ENCODE measurements at places on chromosomes 16 and 17.

- DNase-seq: no peak
These were observed 3.4 kb upstream of the HSBP1 start for GRCh38 chr16:83804366-83804765.

DNA sequence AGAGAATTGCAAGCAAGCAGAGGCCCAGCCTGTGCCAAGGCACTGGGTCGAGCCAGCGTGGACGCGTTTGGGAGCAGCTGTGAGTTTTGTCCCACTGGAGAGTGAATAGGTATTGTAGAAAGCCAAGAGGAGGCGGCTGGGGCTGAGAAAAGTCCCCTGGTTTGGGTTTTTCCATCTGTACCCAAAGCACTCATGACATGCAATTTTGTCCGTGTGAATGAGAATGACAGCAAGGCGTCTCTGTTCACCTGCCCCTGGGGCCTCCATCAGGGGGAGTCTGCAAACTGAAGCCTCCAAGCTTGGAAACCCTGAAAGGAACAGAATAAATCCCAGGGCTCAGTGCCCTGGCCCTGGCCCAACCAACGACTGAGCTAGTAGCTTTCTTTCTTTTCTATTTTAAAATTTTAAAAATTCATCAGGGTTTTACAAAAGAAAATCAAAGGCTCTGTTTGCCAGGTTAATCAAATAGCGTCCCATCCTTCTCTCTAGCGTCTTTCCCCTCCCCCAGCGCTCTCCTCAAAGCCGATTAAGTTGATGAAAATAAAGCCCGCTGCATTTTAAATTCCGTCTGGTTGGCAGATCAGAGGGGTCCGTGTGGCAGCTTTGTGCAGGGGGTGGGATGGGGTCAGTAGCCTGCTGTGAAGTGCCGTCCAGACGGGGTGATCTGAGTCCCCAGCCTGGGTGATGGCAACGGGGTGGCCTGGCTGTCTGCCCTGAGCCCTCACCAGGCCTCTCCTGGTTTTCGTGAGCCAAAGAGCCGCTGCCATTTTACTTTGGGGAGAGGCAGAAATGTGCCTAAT is 171.0 kb downstream of the KATNIP start:
- DNase-seq: no peak

DNA sequence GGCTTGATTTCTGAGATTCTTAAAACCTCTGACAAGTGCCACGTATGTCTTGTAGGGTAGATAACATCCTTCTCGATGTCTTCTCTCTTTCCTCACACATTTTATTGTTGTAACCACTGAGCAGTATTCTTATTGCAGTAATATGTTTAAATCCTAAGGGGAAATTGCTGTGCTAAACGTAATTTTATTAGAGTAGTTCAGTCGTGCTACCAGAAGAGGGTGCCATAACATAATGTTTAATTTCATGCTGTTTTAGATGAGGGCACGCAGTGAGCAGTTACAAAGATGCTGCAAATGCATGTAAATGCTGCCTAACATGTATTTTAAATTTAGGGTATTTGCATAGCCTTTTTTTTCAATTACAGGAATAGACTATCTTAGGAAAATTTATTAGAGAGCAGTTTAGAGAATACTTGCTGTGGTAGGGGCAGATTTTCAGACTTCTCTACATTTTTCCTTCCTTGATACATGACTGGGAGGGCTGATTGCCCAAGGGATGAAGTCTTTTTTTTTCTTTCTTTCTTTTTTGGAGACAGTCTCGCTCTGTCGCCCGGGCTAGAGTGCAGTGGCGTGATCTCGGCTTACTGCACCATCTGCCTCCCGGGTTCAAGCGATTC is 51.7 kb downstream of the GAN start:
- peak; percentile 6 for DNase-seq

- no peak for DNase-seq
These were observed 13.3 kb upstream of the MARCHF10 start for GRCh38 chr17:62821189-62822079.

- no peak for DNase-seq
These were observed 3.5 kb upstream of the RNF43 start for GRCh38 chr17:58420827-58421226.

DNA sequence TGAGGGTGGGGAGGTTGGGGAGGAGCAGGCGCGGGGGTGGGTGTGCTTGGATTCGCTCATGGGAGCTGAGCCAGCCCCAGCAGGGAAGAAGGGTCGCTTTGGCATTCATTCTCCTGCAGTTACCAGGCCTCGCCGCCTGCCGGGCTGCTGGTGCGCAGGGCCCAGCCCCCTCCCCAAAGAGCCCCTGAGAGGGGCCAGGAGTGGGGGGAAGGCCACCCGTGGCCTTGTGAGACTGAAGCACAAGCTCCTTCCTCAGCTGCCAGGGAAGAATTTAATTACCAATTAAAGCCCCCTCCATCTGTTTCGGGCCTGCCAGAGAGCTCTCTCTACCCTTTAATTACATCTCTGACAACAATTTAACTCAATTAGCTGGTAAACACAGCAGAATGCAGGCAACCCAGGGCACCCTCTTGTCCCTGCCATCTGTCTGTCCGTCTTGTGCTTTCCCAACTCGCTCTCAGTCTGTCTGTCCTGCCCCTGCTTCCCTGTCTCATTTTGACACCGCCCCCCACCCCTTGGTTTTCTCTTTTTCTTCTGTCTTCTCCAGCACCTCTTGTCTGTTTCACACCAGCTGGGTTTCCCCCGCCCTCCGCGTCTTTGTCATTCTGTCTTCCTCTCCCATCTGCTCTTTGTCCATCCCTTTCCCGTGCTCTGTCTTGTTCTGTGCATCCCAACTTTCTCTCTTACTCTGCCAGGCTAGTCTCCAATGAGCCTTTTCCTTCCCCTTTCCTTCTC is 32.7 kb downstream of the CDK5RAP3 start:
- DNase-seq: no peak

GRCh38 chr17:40034426-40035161 is 19.4 kb downstream of the CSF3 start:
- DNase-seq: no peak

DNA sequence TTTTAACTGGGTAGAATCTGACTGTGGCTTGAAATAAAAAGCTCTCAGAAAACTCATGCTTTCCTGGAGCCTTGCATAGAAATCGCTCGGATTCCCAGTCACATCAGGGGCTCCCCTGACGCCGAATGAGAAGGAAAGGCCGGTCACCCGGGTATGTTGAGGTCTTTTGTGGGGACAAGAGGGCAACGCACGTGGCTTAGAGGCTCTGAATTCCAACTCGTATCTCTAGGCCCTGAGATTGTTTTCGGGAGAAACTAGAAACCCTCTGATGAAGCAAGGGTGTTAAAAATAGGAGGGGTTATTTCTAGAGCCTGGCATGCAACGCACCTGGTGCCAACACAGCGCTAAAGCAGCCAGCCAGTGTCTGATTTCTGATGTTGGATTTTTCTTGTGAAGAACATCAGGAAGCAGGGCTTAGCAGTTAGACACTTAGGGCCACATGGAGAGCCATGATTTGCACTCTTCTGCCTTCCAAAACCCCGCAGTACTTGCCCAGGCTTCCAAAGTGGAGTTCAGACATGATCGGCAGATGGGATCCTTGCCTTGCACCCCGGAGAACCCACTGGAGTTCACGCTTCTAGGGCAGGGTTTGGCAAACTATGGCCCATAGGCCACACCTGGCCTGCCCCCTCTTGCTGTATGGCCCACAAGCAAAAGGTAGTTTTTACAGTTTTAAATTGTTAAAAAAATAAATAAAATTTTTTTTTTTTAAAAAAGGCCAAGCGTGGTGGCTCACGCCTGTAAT is 12.6 kb downstream of the CACNG1 start:
- DNase-seq: no peak

GRCh38 chr17:47823519-47823918 is 1.9 kb upstream of the OSBPL7 start:
- no peak for DNase-seq

All from cerebellar nuclear complex (tissue), 1 donor.